ENCODE measurements at places on chromosomes 7 and 10. TPM values are rescaled to one million over a fixed set of nuclear protein-coding genes. Genes with fewer than 3 reads are reported as not detected.

DNA sequence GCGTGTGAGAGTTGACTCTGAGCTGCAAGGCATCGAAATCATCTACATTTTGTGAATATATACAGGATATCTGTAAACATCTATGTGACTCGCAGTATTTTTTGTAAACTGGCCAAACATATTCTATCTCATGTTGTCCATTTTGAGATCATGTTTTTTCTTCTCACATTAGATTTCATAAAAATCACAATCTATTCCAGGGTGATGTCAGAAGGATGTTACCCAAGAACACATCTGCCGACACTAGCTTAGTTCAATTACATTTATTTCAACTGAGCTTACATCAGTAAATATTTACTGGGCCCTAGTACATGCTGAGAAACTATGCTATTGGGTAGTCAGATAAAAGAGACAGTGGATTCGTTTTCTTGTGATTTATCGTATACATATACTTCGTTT is 2.5 kb upstream of the BUB3 start:
- DNase-seq = no peak

UBTD1 gene
- total RNA-seq = 111 TPM

GRCh38 chr10:90447831-90448230 is 410.0 kb downstream of the HTR7 start:
- no peak for DNase-seq

HILPDA gene
- total RNA-seq = 11.6 TPM

SPRN gene
- 0.92 TPM for total RNA-seq

- no peak for DNase-seq
These were observed 186.0 kb upstream of the SHH start for GRCh38 chr7:155998328-155998691.

DNA sequence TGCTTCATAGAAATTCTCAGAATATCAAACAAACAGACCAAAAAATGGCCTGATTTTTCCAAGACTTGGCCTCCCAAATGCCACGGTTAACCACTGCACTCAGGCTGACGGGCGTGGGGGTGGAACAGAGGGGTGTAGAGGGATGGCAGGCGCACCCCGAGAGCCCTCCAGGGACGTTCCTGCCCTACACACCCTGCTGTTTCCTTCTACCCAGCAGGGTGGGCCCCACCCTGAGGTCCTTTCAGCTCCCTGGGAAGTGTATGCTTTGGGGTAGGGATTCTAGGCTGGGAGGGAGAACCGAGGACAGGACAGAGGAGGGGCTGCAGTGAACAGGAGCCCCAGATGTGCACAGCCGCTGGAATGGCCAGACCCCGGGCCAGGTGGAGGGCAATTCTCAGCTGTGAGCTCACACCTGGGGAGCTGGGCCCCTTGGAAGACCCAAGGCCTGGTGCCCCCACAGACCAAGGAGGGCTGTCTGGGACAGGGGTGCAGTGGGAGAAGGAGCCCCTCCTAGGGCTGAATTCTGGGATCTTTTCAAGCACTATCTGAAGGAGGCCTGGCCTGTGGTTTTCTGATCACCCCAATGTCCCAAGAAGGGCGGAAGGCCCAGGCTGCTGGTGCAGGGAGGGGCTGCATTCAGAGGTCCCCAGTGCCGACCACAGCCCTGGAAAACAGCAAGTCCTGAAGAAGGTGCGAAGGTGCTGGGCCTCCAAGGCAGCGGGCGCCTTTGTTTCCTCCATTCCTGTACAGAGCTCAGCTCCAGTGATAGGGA is 32.9 kb upstream of the INPP5A start:
- no peak for DNase-seq

DNA sequence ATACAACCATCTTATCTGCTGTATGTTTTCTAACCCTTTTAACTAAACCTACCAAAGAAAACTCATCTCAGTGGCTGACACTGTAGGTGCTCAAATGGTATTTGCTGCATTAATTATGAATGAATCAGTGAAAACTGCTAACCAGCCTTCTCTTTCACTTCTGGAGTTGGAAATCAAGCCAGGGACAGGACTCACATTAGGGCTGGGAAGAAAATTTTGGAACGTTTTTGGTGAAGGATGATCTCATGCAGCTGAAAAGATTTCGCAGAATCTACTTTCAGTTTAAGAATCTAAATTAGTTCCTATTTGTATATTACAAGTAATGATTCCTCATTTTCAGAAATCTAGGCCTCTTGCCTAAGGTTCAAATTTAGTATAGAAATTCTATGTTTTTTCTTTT is 12.9 kb downstream of the MTPN start:
- DNase-seq = no peak

- no peak for DNase-seq
These were observed 86.0 kb downstream of the RTKN2 start for GRCh38 chr10:62182595-62182994.

PLA2G12B gene
- total RNA-seq = not detected

DNA sequence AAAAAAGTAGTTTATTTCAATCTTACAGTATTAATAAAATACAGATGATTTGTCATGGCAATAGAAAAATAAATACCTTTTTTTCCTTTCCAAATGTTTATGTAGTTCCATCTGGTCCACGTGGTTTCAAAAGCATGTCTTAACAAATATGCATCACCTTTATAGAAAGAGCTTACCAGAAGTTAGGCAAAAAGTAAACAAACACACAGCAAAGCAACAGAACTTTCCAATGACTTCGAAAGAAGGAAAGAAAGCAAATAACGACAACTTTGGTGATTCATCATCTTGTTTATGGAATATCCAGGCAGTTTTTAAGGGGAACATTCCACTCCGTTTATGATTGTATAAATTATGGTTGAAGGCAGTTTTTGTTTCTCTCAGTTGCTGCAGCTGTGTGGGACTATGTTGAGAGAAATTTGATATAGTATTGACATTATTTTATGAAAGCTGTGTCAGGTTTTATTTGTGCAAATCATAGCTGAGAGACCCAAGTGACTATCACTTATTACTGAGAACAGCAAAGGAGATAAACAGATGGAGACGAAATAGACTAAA is 203.1 kb downstream of the CDC14C start:
- no peak for DNase-seq

- no peak for DNase-seq
These were observed 774.4 kb upstream of the POM121L12 start for GRCh38 chr7:52261057-52261456.

GRCh38 chr10:29613196-29613595 is 21.6 kb downstream of the SVIL start:
- no peak for DNase-seq

- DNase-seq = no peak
These were observed 9.2 kb downstream of the GNA12 start for GRCh38 chr7:2834748-2835441.

CRYGN gene
- total RNA-seq = not detected

- DNase-seq = no peak
These were observed 325.0 kb downstream of the PLXNA4 start for GRCh38 chr7:132251327-132251659.

DNA sequence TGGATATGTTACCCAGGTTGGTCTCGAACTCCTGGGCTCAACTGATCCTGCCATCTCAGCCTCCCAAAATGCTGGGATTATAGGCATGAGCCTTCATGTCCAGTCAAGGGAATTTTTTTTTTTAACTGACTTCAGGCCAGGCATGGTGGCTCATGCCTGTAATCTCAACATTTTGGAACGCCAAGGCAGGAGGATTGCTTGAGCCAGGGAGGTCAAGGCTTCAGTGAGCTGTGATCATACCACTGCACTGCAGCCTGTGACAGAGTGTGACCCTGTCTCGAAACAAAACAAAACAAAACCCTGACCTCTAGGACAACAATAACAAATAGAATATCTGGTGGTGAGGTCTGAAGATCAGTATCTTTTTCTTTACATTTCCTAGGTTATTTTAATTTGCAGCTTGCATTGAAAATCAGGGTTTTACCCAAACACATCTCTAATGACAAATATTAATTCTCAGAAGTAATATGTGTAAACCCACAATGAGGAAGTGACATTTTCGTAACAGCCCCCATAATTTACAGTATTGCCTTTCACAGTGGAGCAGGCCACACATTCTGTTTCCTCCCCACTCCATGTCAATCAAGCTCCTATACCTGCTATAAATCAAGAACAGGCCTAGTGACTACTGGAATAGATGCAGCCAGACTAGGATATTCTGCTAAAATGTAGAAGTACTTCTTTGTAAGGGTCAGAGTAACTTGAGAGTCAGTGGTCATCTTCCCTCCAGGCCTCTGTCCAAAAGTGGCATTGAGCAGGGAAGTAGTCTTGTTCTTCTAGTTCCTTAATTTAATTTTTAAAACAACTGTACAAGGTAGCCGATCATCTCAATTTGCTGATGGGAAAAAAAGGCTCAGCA is 43.3 kb upstream of the ECHDC3 start:
- DNase-seq = no peak

- no peak for DNase-seq
These were observed 6.1 kb downstream of the LRRN3 start for GRCh38 chr7:111096997-111097396.

DNA sequence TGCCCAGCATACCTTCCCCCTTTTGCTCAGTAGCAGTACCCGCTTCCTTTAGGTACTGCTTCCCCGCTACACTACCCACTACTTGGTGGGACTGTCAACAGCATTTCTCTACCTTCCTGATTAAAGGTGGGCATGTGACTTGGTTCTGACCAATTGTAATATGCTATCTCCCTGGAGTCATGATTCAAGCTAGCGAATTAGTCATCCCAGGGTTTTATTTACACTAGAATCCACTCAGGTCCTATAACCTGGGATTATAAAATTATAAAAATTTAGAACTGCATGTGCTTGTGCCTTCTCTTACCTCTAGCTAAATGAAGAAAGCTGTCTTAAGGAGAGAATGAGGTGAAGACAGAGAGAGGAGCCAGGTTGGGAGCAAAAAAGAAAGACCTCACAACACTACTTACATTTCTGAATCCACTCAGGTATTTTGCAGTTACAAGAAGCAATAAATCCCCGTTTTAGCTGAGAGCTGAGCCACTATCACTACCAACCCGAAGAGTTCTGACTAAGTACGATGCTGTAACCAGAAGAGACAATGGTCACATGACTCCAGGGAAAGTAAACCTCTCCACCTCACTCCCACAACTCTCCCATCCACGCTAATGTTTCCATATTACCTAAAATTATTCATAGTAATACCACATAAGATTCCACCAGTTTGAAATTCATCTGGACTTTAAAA is 9.7 kb downstream of the GBX1 start:
- no peak for DNase-seq

RHBDD2 gene
- 49.5 TPM for total RNA-seq

TAS2R5 gene
- 0.34 TPM for total RNA-seq

DNA sequence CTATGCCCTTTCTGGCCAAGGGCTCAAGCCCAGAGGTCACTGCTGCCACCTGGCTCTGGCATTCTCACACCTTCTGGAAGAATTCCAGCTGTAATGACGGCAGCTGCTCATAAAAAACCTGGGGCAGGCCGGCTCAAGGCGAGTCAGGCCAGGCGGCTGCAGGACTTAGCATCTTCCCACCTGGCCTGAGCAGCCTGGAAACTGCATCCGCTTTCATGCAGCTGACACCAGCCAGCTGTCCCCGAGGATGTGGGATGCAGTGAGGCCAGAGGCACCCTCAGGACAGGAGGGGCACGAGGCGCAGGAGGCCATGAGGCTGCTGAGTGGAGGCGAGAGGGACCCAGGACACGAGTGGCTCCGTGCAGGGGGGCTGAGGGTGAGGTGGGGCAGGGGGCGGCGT is 47.5 kb upstream of the ADGRA1 start:
- DNase-seq = no peak

STEAP1B gene
- total RNA-seq = 16.4 TPM

DNA sequence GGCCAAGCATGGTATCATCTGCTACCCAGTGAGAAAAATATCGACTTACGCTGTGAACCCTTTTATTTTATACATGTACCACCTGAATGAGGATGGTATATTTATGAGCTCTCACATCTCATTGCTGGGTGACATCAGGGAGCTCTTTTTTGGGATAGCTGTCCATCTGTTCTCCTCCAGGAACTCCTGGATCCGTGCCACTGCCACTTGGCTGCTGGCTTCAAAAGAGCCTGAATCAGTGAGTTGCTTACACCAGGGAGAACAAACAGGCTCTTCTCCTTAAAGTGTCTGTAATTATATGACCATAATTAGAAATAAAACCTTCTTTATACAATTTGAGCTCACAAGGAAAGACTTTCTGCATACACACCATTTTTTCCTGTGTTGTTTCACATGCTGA is 106.2 kb downstream of the KAT6B start:
- no peak for DNase-seq

- DNase-seq = no peak
These were observed 564.5 kb upstream of the IGFBP3 start for GRCh38 chr7:46485481-46486065.

- no peak for DNase-seq
These were observed 566.8 kb downstream of the CNTNAP2 start for GRCh38 chr7:146683439-146683838.

GRCh38 chr10:52994370-52994769 is 221.8 kb upstream of the MBL2 start:
- no peak for DNase-seq

DNA sequence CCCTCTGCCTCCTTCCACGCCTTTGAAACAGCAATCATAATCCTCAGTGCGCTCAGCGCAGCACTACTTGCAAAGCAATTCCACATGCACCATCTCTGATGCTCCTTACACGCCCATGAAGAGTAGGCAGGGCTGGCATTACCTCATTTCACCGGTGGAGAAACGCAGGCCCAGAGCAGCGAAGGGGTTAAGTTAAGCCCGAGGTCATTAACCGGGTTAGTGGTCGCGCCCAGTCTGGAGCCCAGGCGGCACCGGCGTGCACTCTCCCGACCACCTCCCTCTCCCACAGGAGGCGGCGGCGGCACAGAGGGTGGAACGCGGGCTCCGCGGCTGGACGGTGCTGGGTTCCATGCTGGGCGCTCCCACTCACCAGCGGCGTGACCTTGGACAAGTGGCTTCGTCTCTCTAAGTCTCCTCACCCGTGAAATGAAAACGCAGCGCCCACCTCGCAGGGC is 515 bp downstream of the FASTK start:
- DNase-seq = no peak

DNA sequence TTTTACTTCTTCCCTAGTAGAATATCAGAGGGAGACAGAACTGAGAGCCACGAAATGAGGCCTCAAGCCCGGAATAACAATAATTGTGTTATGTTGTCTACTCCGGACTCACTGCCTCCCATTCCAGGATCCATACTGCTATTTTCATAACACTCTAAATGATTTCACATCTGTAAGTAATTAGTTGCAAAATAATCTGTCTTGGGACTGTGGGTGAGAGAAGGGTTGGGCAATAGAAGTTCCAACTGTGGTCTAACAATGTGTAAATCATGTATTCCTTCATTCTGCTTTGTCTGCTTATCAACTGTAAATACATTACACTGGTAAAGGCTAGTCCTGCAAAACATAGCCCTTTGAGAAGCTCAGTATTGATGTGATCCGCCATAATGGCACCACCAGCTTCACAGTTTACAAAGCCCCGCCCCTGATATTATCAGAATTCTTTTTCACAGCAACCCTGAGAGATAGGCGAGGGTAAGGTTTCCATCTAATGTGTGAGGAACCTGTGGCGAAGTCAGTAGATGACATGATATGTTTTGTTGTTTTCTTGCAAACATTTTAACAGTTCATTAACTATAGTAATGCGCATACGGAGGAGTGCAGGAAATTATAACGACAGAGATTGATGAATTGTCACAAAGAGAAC is 265.7 kb upstream of the BMPER start:
- DNase-seq = no peak

GRCh38 chr10:60511477-60512229 is 122.0 kb upstream of the ANK3 start:
- DNase-seq = no peak

- DNase-seq = no peak
These were observed 35.1 kb downstream of the AGR3 start for GRCh38 chr7:16846601-16847165.

Data from glomerular endothelial cell (primary cell).